NCI-H2029 (cell line): ENCODE measurements at places on chromosomes 16 and 17.

DNA sequence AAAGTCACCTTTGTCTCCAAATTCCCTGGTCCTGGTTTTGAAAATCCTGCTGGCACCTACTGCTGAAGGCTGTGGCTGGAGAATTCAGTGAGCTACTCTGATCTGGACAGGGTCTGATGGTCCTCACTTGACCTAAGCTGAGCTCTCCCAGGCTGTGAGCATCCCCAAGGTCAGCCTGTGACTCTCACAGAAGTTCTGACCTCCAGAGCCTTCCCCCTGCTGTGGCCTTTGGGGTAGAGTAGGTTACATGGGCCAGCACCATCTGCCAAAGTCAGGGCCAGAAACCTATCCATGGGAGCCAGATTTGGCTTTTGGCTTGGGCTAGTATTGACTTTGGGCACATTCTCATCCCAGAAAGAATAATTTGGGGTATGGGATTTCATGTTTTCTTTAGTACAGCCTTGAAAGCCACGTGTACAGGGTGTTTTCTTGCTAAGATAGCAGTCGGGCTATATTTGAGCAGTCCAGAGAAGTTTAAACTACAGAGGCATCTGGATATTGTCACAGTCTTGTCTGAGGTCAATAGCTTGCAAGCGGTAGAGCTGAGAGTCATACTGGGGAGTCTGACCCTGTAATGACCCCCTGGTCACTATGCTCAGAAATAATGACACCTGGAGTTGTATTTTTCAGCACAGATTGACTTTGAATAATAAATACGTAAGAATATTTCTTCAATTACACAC is 6.2 kb upstream of the AGRP start:
- no peak for DNase-seq

DNA sequence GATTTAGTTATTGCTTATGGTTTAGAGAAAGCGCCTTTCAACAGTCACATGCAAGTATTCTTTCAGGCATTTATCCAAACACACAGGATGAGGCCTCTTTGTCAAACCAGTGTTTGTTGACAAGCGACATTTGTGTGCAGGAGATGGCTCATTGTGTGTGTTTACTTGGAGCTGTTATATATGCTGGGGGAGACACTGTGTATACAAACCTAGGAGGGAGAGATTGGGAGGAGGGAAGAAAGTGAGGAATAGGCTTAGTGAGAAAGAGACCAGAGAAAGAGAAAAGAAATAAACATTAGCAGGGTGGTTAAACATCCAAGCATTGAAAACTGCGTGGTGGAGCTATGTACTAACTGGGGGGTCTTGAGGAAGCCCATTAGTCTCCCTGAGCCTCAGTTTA is 437.6 kb downstream of the MAF start:
- DNase-seq = peak; percentile 5

DNA sequence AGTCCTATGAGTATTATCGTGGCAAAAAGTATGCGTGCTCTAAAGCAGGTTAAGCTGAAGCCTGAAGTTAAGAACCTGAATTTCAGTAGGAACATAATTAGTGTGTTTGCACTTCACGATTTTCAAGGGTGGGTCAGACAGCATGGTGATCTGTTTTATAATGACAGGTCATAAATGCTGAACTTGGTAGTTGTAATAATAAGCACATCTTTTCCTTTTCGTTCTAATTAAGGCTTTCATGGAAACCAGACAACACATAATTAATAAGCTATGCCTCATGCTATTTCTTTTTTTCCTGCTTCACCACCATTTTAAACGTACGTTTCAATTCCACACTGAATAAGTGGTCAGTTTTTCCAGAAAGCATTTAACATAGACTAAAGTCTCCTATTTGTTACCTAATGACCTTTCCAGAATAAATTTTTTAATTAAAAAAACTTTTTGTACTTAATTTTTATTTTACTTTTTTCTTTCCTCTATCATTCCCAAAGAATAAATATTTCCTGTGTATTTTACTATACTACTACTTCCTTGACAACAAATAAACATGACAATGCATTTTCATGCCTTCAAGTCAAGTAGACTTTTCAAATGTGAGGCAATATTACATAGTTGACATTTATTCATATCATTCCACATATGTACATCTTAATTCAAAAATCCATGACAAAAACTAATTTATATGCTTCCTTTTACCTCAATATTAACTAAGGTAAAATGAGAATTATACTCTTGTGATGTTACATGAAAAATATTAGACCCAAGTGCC is 22.4 kb downstream of the CMC2 start:
- DNase-seq = no peak

DNA sequence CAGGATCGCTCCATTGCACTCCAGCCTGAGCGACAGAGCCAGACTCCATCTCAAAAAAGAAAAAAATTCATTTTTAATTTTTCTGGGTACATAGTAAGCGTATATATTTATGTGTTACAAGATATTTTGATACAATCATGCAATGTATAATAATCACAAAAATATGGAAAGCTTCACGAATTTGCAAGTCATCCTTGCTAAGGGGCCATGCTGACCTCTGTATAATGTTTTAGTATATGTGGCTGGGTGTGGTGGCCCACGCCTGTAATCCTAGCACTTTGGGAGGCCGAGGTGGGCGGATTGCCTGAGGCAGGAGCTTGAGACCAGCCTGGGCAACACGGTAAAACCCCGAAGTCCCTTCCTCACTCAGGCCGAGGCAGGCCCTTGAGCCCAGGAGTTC is 16.9 kb downstream of the FBRS start:
- no peak for DNase-seq

DNA sequence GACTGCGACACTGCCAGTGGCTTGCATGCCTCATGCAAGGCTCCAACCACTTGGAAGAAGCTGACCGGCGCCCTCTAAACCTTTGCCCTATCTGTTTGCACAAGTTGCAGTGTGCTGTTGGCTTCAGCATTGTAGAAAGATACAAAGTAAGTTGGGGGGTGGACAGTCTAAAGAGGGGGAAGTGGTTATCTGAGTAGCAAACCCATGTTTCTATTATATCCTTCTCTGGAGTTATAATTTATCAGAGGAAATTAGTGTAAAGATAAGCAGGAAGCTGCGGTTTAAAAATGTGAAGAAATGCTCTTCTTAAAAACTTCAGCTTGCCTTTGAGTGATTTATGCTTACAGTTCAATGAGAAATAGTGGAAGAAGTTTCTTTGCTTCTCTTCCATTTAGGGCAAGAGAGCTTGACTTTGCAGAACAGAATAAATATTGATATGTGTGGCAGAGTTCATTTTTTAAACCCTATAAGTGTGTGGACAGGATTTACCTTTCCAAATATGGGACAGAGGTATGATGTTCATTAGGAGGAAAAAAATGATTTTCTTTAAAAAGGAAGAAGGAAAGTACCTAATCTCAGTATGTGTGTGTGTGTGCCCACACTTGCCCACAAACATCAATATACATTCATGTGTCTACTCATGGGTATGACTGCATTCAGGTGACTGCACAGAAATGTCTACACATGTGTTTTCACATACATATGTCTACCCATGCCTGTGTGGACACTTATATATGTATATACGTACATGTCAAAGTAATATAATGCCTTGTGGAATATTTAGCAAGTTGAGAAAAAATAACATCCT is 8.1 kb downstream of the AMZ2 start:
- DNase-seq = no peak

GRCh38 chr16:12538667-12539091 is 265.0 kb downstream of the CPPED1 start:
- no peak for DNase-seq

DNA sequence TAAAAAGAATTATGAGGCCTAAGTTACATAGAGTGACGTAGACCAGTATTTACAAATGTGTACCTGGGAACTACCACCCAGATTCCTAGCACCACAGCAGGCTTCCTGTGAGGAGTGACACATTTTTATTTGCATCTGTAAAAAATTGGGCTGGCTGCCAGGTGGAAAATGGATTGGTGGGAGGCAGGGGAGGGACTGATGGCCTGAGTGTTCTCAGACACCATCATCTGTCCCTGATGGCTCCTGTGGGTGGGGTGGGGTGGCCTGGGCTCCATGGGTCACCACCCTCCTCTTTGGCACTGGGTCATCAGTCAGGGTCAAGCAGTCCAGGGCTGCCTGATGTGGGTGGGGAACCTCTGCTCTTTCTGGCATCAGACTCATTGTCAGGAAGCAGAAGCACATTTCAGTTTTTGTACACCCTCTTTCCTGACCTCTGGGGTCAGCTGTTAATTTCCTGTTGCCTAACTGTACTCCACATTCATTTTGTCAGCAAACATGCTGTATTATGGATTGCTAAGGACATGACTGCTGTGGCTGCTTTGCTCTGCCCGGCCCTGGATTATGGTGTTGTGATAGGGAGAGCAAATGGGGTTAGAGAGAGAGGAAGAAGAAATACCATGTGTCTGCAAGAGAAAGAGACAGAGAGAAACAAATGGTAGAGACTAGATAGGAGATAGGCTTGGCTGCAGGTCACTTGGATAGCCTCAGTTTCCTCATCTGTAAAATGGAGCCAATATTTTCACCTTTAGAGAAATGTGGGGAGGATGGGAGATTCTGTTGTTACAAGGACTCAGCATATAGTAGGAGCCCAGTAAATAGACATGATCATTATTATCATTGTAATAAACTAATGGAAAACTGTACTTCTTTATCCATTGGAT is 11.6 kb upstream of the MFAP4 start:
- peak; percentile 14 for DNase-seq

- DNase-seq = no peak
Measured at GRCh38 chr16:48085729-48086128, 70.1 kb downstream of the ABCC12 start.

DNA sequence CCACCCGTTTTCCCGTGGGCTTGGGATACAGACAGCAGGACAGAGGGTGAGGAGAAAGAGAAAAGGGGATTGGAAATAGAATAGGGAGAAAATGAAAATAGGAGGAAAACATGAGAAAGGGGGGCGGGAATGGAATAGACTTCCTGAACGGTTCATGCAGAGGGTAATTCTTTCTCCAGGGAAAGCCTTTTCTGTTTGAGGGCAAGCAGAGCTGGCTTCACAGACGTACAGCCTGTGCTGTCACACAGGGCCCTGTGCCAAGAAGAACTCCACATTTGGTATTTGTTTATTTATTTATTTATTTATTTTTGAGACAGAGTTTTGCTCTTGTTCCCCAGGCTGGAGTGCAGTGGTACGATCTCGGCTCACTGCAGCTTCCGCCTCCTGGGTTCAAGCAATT is 12.0 kb downstream of the MILR1 start:
- no peak for DNase-seq

GRCh38 chr16:53865494-53865863 is 161.5 kb downstream of the FTO start:
- no peak for DNase-seq

DNA sequence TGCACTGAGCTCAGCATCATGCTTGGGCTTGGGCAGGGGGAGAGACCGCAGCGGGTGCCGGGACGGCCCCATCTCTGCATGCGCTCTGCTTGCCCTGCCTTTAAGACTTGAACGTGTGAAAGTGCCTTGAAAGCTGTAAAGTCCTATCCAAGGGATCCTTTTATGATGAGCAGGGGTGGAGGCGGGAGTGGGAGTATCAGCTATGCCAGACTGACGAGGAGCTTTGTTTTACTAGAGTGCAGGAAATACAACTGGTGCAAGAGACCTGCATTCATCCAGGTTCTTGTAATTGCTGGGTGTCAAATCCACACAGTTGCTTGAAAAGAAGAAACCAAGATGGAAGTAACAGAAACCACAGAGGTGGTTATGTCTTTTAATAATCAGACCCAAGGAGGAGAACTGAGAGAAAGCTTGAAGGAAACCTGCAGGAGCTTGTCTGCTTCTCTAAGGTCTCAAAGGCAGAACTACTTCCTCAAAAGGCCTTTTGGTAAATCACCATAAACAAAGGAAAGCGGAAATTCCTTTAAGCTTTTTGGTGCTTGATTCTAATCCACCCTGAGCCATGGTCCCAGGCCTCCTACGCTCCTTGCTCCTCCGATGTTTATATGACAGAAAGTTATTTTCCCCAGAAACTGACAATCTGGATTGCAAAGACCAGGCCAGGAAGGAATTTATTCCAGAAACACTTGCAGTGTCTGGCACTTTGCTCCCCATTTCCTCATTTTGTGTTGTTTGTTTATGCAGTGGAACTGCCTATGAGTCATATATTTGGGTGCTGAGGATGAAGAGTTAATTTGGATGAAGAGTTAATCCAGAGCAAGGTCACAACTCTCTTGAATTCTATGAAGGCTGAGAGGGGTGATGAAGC is 51.3 kb upstream of the FBXO47 start:
- DNase-seq = no peak

- no peak for DNase-seq
Measured at GRCh38 chr17:69712801-69713311, 298.4 kb downstream of the MAP2K6 start.

DNA sequence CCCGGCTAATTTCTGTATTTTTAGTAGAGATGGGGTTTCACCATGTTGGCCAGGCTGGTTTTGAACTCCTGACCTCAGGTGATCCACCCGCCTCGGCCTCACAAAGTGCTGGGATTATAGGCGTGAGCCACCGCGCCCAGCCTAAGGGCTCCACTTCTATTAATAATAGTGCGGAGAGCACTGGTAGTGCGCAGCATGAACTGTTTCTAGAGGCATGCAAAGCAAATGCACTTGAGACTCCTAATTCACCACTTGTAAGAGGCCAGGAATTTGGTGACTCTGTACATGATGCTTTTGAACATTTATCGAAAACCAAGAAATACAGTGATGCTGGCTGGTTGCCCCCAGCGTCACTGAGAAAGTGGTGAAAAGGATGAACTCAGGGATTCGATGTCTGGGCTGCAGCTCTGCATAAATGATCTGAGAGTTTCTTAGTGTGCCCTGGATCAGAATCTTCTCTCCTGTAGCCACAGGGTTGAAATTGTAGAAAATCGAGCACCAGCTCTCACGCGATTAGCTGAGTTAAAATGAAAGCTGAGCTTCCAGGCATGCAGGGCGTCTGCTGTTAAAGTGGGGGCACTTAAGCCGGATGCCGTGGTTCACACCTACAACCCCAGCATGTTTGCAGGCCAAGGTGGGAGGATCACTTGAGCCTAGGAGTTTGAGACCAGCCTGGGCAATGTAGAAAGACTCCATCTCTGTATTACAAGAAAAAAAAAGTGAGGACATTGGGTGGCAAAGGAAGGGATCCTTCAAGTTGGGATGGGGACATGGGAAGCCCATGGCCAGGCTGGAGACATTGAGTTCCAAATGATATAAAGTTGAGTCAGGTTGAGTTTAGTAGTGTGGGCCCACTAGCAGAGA is 4.8 kb downstream of the RNF213 start:
- no peak for DNase-seq

DNA sequence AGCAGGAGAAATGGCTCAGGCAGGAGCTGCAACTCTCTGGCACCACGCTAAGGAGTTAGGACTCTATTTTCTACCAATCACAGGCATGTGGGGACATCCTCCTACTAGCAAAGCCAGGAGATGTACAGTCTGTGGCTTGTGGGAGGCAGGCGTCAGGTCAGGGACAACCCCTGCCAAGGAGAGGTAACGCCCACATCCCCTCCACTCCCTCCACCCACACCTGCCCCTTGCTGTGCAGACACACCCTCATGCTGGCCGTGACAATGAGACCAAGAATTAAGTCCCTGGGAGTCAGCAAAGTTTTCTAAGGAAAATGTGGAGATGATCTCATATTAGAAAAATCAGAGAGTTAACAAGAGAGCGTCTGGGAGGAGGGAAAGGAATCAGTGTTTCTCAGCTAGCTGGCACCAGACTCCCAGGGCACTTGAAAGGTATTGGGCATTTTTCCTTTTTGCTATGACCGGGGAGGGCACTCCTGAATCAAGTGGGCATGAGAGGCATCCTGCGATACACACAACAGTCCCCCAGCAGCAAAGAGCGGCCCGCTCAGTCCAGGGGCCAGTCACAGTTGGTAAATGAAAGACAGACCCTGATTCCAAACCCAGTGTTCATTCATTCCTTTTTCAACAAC is 87.3 kb upstream of the RPL38 start:
- no peak for DNase-seq

GRCh38 chr16:12416136-12416787 is 387.4 kb downstream of the CPPED1 start:
- no peak for DNase-seq
